ENCODE measurements at places on chromosomes 6 and 20.

GRCh38 chr6:38527371-38527770, 112.4 kb downstream of the BTBD9 start:
- DNase-seq, result no peak

DNA sequence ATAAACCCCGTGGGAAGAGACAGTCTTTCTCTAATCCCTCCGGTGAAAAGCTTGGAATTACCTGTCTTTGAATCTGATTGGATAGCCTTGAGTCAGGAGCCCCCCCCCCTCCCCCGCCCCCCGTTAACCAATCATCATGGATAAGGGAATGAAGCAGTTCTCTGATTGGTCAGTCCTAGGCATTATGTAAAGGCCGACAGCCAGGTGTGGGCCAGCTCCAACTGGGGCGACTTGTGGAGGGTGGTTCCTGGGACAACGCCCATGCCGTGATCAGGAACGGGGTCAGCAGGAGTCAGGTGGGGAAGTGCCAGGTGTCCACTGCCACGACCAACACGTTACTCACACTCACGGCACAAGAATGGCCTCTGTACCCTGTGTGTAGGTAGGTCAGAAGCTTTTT, 406.8 kb upstream of the SULF2 start:
- no peak for DNase-seq

- no peak for DNase-seq
Measured at GRCh38 chr6:107539409-107539808, 49.5 kb downstream of the SOBP start.

GRCh38 chr6:47897247-47897646, 115.4 kb downstream of the OPN5 start:
- DNase-seq, result no peak

DNA sequence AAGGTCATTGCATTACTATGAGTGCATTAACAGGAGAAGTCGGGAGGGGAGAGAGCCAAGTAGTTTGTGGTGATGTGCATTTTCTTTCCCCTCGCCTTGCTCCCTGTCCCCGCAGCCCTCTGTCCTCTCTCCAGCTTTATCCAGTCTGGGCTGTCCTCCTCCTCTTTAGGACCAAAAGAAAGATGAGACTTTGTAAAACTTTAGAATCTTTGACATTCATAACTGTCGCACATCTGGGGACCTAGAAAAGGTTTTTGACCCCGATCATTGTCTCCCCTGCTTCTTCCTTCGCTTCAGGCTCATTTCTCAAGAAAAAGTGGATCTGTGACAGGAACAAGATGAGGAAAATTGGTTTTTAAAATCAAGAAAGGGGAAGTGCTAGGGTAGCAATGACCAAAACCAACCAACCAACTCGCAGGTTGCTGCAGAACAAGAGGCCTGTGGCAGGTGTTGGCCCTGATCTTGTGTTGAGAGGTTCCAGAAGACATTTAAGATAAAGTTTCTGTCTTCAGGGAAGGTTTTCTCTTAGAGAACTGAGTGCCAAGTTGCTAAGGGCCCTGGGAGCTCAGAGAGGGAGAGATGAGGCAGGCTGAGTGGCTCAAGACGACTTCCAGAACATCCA, 17.6 kb downstream of the SYTL3 start:
- DNase-seq, result no peak

- no peak for DNase-seq
Measured at GRCh38 chr6:77326029-77326428, 137.3 kb downstream of the HTR1B start.

DNA sequence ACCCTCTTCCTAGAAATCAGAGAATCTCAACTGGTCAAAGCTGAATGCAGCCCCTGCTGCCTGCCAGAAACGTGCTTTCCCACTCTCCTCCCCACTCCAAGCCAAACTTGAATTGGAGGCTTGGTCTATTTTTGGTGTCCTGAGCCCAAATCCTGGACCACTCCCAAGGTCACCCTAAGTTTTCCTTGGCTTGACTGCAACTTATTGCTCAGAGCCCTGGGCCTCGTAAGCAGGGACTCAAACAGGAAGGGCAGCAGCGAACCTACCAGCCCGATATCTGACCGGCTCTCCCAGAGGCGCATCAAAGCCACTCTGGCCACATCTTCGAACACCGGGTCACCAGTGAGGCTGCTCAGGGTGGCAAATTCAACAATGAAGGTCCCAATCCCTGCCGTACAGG, 12.7 kb downstream of the EDEM2 start:
- no peak for DNase-seq
